Hair follicular keratinocyte (primary cell): ENCODE measurements at places on chromosomes 2 and 18. TPM values are rescaled to one million over a fixed set of nuclear protein-coding genes. Genes with fewer than 3 reads are reported as not detected.

SERPINB10 gene
- 0.08 TPM in 1 of 2 replicates, not detected in the other for total RNA-seq

TUBB8B gene
- total RNA-seq = 0.55 TPM in 1 of 2 replicates, not detected in the other

GAREM2 gene
- 0.19 and 0.94 TPM in 2 replicates for total RNA-seq

IMMT gene
- total RNA-seq = 78.5 and 82.9 TPM in 2 replicates

CCDC85A gene
- 0.08 TPM in 1 of 2 replicates, not detected in the other for total RNA-seq

ASTL gene
- not detected in 2 replicates for total RNA-seq

CCBE1 gene
- 9.2 and 9.8 TPM in 2 replicates for total RNA-seq

FIGN gene
- 0.70 and 0.76 TPM in 2 replicates for total RNA-seq

POMC gene
- total RNA-seq = 0.19 TPM in 1 of 2 replicates, not detected in the other

CTLA4 gene
- not detected in 2 replicates for total RNA-seq

CHPF gene
- 171 and 235 TPM in 2 replicates for total RNA-seq

OTOF gene
- total RNA-seq = not detected in 2 replicates

REG1B gene
- total RNA-seq = not detected in 2 replicates

TANC1 gene
- total RNA-seq = 17.3 and 19.3 TPM in 2 replicates

COL4A4 gene
- total RNA-seq = under 0.01 and 0.16 TPM in 2 replicates

LRRTM4 gene
- not detected in 2 replicates for total RNA-seq

DPP10 gene
- 0.78 TPM in 1 of 2 replicates, not detected in the other for total RNA-seq

EPB41L3 gene
- 0.15 TPM in 1 of 2 replicates, not detected in the other for total RNA-seq

KRTCAP3 gene
- 29.4 and 52.9 TPM in 2 replicates for total RNA-seq

VWC2L gene
- not detected in 2 replicates for total RNA-seq

ANKRD53 gene
- 0.27 TPM in 1 of 2 replicates, not detected in the other for total RNA-seq

ALK gene
- under 0.01 TPM in 1 of 2 replicates, not detected in the other for total RNA-seq

ABHD1 gene
- total RNA-seq = not detected in 2 replicates

C2orf66 gene
- total RNA-seq = not detected in 2 replicates

BOLL gene
- not detected in 2 replicates for total RNA-seq

TMEM237 gene
- 37.4 and 48.0 TPM in 2 replicates for total RNA-seq

TSPYL6 gene
- not detected in 2 replicates for total RNA-seq

NOL4 gene
- total RNA-seq = 1.9 TPM in 1 of 2 replicates, not detected in the other

IL1RL2 gene
- total RNA-seq = 2.1 and 2.8 TPM in 2 replicates

HOXD13 gene
- not detected in 2 replicates for total RNA-seq

KYNU gene
- 1.7 and 2.5 TPM in 2 replicates for total RNA-seq

STPG4 gene
- not detected in 2 replicates for total RNA-seq

APCDD1 gene
- total RNA-seq = 1.6 and 4.6 TPM in 2 replicates

MAP2 gene
- total RNA-seq = 3.1 and 5.5 TPM in 2 replicates

TMBIM1 gene
- 266 and 371 TPM in 2 replicates for total RNA-seq

HOXD3 gene
- total RNA-seq = not detected in 2 replicates

ANKRD30B gene
- total RNA-seq = not detected in 2 replicates

MAPK4 gene
- not detected in 2 replicates for total RNA-seq

B3GNT2 gene
- 33.0 and 41.3 TPM in 2 replicates for total RNA-seq

CYBRD1 gene
- 12.3 and 22.3 TPM in 2 replicates for total RNA-seq

PCGF1 gene
- total RNA-seq = 21.4 and 22.4 TPM in 2 replicates

DSG4 gene
- total RNA-seq = under 0.01 TPM in 1 of 2 replicates, not detected in the other

EMILIN2 gene
- total RNA-seq = 1.6 and 2.1 TPM in 2 replicates

PDE1A gene
- total RNA-seq = not detected in 2 replicates

LRRC30 gene
- not detected in 2 replicates for total RNA-seq

HSPE1 gene
- total RNA-seq = 106 and 275 TPM in 2 replicates

TTR gene
- not detected in 2 replicates for total RNA-seq

CCDC102B gene
- 0.86 and 1.4 TPM in 2 replicates for total RNA-seq

POTEJ gene
- not detected in 2 replicates for total RNA-seq

RGPD3 gene
- total RNA-seq = 0.08 and 0.16 TPM in 2 replicates

AQP12A gene
- not detected in 2 replicates for total RNA-seq

PLEK gene
- total RNA-seq = not detected in 2 replicates

TAF4B gene
- 7.1 and 7.8 TPM in 2 replicates for total RNA-seq
